ENCODE measurements at places on chromosomes 3 and 15.

GRCh38 chr3:195853036-195853435 lies 41.3 kb upstream of the MUC4 start:
- no peak for DNase-seq

- no peak for DNase-seq
These were observed 61.2 kb upstream of the PROK2 start for GRCh38 chr3:71846185-71846584.

GRCh38 chr3:185205865-185206264 lies 48.0 kb downstream of the EHHADH start:
- no peak for DNase-seq

- peak; percentile 30 for DNase-seq
These were observed at the start of gene IL17RC for GRCh38 chr3:9916734-9917680. Gene IL17RC, plus strand, starts transcription at chr3:9917098. Its CDS starts 218 bp downstream, at chr3:9917316.

DNA sequence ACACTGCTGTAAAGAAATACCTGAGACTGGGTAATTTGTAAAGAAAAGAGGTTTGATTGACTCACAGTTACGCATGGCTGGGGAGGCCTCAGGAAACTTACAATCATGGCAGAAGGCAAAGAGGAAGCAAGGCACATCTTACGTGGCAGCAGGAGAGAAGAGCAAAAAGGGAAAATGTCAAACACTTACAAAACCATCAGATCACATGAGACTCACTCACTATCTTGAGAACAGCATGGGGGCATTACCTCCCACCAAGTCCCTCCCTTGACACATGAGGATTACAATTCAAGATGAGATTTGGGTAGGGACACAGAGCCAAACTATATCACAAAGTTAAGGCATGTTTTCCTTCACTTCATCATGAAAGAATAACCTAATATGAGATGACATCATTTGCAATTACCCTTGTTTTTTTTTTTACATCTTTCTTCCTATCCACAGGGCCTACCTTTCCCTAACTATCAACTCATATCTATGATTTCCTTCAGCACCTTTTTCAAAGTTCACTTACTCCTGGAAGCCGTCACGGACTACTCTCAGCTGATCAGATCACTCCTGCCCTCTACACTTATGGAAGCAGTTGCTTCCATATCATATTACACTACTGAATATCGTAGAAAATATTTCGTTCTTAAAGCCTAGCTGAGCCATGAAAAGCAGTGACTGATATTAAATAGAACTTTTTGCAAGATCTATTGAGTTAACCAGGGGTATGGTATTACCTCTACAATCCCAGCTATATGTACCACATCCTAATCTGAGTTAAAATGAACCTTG lies 25.5 kb upstream of the ATP8B4 start:
- no peak for DNase-seq

DNA sequence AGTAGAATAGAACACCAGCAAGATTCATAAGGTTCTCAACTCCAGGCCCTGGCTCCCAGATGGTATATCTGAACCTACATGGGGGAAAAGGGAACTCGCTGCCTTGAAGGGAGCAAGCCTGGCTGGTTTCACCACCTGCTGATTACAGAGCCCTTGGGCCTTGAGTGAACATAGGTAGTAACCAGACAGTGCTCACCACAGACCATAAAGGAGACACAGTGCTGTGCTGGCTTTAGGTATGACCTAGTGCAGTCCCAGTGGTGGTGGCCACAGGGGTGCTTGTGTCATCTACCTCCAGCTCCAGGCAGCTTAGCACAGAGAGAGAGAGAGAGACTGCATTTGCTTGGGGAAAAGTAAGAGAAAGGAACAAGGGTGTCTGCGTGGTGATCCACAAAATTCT lies 409.8 kb downstream of the FGF12 start:
- DNase-seq: no peak

DNA sequence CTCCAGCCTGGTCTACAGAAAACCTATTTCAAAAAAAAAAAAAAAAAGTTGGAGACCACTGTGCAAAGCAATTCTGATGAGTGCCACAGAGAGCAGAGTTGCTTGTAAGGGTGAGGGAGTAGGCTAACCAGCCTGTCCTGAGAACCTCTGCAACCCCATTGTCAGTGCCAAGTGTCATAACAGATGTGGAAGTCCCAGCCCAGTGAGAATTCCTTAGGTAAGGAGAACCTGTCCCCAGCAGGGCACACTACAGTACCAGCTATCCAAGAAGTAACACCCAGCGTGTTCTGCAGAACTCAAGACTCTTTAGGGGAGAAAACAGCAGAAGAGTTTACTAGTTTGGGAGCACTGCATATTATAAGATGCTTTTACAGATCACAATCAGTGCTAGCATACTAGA lies 156.3 kb downstream of the LIPC start:
- DNase-seq: no peak

DNA sequence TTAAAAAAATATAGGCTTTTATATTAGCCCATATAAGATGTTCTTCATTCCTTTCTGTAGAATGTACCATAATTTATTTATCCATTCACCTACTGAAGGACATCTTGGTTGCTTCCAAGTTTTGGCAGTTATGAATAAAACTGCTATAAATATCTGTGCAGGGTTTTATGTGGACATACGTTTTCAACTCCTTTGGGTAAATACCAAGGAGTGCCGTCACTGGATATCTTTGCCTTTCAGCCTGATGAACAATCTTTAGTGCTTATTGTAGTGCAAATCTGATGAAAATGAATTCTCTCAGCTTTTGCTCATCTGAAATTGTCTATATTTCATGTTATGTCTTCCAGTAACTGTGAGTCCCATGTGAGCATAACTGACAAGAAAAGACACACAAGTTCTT lies 26.6 kb upstream of the BLM start:
- DNase-seq: no peak

DNA sequence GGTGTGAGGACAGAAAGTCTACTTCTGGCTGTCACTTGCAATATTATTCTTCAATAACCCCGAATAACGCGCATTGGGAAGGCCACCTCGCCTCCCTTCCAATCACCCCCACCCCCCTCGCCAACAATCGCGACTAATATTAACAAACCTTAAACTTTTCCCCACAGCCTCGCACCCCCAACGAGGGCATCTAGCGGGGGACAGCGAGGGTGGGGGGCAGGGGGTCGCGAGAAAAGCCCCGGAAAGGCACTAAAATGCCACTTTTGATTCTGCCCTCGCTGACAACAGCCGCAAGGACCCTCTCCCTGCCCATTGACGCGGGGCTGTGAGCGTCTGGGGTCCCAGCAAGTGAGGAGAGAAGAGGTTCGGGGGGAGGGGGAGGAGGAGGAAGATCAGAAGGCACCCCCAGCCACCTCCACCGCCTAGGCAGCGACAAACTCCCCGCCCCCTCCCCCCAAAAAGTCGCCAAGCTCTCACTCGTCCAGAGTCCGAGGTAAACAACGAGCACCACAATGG lies 868 bp downstream of the SATB1 start:
- no peak for DNase-seq

DNA sequence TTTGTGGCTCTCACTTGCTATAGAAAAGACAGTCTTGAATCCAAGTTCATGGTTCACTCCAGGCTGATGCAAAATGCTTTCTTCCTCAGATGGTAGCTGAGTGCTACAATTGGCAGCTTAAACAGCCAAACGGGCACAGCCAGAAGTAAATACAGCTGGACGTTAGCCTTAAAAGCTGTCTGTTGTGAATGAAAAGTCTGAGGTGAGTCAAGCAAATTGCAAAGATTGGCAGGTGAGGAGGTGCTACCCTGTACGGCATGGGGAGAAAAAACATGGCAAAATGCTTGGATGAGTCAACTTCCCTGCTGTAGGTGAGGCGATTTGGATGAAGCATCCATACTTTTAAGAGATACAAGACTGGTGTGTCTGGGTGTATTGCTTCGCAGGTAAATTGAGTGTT lies 40.5 kb downstream of the IL5RA start:
- DNase-seq: no peak

DNA sequence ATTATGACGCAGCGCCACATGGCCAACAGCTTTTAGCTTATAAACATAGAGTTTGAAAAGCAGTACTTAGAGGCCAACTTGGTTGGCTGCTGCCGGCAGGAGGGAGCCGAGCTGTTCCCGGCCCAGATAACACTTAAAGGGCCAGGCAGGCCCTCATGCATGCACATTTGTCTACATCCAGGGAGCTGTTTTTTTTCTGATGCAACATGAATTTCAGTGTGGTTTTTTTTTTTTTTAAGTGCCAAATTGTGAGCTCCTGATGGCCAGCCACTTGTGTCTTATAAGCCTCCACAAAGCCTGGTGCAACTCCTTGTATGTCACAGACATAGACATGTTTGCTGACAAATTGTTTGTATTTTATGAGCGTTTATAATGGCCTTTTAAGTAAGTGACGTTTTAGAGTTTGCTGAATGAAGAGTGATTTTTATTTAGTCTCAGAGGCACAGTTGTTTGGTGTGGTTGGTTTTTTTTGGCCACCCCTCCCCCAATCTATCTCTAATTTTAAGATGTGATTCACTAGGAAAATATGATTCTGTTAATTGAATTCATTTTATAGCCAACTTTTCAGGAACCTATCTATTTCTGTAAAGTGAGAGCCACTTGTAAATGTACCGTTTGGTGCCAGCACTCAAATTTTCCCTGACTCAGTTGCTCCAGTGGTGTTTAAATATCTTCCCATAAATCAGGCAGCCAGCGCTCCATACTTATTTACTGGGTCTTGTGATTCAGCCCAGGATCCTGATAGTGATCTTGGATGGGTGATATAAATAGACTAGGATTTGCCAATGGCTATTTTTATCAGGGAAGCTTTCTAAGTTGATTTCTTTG lies 134.3 kb downstream of the VGLL4 start:
- no peak for DNase-seq

DNA sequence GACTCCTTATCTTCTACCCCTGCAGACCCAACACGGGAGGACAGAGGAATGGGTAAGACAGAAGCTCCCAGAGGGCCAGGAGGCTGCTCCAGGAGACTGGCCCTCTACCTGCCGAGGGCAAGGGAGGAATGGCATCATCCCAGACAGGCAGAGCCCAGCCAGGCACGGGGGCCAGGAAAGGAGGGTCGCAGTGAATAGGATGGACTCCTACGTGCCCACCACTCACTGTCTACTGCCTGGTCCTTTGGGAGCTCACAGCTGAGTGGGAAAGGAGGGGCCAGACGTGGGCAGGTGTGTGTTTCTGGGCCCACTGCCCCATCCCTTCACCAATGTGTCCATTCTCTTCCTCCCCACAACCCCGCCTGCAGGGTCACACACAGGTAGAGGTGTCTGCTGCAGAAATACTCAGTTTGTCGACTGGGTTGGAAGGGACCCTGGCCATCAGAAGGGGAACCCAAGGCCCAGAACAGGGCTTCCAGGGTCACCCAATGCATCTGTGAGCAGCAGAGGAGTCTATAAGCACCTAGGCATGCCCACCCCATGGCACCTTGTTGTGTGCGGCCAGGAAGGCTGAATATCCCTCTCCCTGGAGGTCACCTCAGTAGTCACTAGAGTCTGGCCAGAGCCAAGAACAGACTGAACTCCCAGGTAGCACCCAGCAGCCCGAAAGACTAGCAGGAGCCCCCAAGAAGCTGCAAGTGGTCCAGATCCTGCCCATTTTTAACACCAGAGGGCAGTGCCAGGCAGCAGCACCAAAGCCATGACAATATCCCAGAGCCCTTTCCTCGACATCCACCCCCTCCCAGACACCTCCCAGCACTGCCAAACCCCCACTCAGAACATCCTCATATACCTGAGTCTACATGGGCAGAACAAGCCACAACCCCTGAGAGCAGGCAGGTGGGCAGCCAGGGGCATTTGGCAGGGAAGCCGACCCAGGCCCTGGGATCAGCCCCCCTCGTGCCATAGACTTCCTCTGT lies 24.0 kb downstream of the TKT start:
- no peak for DNase-seq

- peak; percentile 38 for DNase-seq
These were observed 227.1 kb downstream of the RPLP1 start for GRCh38 chr15:69679623-69680228.

DNA sequence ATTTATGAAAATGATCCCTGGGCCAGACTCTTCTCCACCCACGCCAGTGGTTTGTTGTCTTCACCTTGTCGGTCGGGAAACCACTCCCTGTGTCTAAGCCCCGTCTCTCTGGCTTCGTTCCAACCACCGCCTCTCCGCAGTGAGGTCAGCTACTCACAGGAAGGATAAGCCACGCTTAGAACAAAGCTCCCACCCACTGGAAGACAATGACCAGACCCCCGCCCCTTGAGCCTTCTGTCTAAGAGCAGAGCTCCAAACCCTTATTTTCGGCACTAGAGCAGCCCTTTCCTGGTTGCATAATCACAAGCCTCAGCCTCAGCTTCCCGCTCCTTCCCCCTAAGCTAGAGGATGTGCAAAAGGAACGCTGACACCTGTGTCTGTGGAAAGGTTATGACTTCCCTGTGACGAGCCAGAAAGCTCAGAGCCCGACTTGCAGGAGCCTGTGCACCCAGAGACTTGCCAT lies 114.9 kb upstream of the MEF2A start:
- DNase-seq: peak; percentile 47

GRCh38 chr3:42288385-42288784 lies 22.4 kb upstream of the CCK start:
- no peak for DNase-seq

DNA sequence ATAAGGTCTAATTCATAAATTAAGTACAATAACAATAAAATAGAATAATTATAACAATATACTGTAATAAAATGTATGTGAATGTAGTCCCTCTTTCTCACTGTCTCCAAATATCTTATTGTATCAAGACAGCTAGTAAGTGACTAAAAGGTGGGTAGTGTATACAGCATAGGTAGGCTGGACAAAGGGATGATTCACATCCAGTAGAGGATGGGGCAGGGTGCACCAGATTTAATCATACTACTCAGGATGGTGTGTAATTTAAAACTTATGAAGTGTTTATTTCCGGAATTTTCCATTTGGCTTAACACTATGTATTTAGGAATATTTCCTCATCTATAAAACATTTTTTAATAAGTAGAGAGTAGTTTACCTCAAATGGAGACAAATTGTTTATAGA lies 876.1 kb upstream of the CADM2 start:
- DNase-seq: no peak

GRCh38 chr3:71468311-71469137 lies 115.0 kb downstream of the FOXP1 start:
- DNase-seq: no peak

- no peak for DNase-seq
These were observed 41.7 kb upstream of the CAPN7 start for GRCh38 chr3:15164340-15164739.

DNA sequence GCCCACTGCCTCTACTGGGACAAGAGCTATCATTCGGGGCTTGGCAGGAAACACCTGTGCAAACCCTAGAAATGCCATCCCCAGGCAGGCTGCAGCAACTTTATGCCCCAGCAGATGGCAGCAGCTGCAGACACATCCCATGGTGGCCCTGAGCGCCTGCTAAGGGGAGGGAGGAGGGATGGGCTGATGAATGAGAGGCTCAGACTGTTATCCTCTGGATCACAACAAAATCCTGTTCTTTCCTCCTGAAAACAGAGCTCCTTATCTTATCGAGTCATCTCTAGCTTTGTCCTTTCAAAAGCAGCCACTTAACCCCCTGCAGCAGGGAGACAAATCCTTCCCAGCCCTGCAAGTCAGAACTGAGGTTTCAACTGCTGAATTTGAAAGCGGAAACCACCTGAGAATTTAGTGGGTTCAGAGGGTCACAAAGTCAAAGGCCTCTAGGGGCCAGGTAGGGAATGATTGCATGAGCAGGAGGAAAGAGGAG lies 90.6 kb upstream of the PROK2 start:
- DNase-seq: peak; percentile 67

Measured in stimulated activated CD8-positive, alpha-beta memory T cell treated with anti-CD3 and anti-CD28 coated beads, Interleukin-4, amount 100 ng/mL, for 24 hours (primary cell).